H9 (cell line): ENCODE measurements at places on chromosomes 16 and 17. TPM values are rescaled to one million over a fixed set of nuclear protein-coding genes. Genes with fewer than 3 reads are reported as not detected.

- H3K27ac ChIP-seq, result no peak overlapping the region
- H3K36me3 ChIP-seq, result no peaks in the 10 kb centered on the region
- H3K4me1 ChIP-seq, result no peaks in the 10 kb centered on the region
- DNase-seq, result no peak
- H3K27me3 ChIP-seq, result no peaks in the 10 kb centered on the region
Measured at GRCh38 chr17:71237903-71238538, 882.8 kb upstream of the SOX9 start.

DNA sequence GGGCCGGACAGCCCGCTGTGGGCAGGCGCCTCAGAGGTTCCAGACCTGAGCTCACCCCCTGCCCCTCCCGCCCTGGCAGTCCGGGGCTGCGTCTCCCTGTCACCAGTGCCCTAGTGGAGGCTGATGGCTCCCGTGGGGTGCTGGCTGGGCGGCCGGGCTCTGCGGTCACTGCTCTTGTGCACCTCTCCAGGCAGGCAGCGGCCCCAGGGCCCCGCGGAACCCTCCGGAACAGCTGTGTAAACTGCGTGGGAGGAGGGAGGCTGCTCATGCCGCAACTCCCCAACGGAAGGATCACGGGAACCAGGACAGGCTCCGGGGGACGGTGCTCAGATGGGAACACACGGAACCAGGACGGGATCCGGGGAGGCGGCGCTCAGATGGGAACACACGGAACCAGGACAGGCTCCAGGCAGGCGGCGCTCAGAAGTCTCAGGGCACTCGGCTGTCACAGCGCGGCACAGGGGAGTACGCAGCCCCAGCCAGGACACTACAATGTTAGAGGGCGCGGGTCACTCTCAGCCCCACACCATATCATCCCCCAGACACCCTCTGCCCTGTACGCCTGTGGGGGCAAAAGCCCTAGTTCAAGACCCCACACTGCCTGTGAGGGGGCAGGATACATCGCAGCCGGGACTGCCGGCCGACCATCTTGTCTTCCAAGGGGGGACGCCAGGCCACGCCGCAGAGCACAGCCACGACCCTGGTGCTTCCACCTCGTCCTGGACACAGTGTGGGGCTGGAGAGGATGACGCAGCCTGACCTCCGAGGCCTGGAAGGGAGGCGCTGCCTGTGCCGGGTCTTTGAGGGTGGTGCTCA, 74.0 kb upstream of the GNG13 start:
- no peaks in the 10 kb centered on the region for H3K4me1 ChIP-seq
- no peak for DNase-seq
- no peaks in the 10 kb centered on the region for H3K27me3 ChIP-seq
- H3K36me3 ChIP-seq, result no peaks in the 10 kb centered on the region

- DNase-seq, result no peak
- no peaks in the 10 kb centered on the region for H3K4me1 ChIP-seq
- H3K27ac ChIP-seq, result no peak overlapping the region
- no peaks in the 10 kb centered on the region for H3K27me3 ChIP-seq
Measured at GRCh38 chr17:68248199-68248825, 469 bp downstream of the AMZ2 start.

CLEC3A gene
- not detected in 2 replicates for total RNA-seq

DNA sequence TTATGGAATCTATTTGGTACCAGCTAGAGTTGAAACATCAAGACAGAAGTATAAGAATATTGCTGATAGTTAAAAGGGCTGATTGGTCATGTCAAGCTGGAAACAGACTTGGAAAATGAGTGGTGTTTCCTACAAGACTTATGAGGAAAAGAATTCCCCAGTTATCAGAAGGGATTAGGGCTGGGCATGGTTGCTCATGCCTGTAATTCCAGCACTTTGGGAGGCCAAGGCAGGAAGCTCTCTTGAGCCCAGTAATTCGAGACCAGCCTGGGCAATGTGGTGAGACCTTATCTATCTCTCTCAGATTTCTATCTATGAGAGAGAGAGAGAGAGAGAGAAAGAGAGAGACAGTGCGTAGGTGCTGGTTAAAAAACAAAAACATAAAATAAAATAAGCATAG, 139.5 kb upstream of the PMFBP1 start:
- no peak overlapping the region for H3K4me3 ChIP-seq
- no peaks in the 10 kb centered on the region for H3K4me1 ChIP-seq
- H3K27me3 ChIP-seq, result no peaks in the 10 kb centered on the region
- DNase-seq, result no peak

DNA sequence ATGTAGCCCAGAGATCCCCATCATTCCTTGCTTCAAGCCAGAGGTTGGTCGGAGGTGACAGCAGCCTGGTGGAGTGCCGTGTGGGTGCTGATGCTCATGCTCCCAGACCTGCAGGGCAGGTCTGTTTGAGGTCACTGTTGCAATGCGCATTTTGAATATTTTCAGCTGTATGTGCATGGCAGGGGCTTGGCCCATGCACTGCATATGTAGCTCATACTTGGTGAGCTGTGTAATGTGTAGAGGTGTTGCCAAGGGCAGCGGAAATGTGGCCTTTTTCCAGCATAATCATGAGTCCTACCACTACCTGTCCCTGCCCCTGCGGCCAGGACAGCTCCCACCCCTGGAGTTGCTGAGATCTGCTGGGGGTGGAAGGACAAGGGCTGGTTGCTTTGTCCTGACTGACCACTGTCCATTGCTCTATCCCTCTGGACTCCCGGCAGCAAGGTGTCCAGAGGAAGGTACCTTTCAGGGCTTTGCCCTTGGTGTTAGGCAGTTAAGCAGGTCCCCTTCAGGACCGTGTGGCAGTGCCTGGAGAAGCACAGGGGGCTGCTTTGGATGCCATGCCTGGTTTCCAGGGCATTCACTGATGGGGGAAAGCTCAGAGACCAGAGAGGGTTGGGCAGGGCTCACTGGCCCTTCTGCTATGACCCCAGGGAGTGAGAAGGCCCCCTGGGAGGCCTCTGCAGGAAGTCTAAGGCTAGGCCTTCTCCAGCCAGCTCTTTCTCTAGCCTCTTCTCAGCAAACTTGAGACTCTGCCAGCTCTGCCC, 215.2 kb downstream of the NTN1 start:
- peaks cover 2% of the 10 kb centered on the region; the same call in 1 of the 2 replicates for H3K4me1 ChIP-seq
- H3K4me3 ChIP-seq, result no peak overlapping the region
- H3K27me3 ChIP-seq, result no peaks in the 10 kb centered on the region
- DNase-seq, result no peak
- no peaks in the 10 kb centered on the region for H3K36me3 ChIP-seq

DNA sequence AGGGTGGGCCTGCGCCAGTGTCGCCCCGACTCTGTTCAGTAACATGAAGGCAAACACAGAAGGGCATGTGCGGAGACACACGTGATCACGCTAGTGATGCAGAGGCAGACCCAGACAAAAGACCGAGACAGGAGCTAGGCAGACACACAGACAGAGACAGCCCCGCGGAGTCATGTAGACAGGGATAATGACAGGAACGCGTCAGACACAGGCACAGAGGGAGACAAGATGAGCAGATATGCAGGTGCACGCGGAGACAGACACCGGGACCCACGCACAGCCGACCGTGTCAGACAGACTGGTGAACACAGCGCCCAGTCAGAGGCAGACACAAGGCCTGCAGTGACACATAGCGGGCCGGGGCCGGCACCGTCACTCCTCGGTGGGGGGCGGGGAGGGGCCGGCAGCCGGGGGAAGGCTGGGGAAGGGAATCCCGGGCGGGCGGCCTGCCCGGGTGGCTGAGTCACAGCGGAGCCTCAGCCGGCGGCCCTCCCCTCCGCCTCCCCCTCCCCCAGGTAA, 7.4 kb downstream of the KDM6B start:
- peaks cover 17% of the 10 kb centered on the region for H3K36me3 ChIP-seq
- peak overlapping the region; percentile 89 for H3K4me3 ChIP-seq
- peaks cover 28% of the 10 kb centered on the region; the same call in 1 of the 2 replicates for H3K27me3 ChIP-seq
- no peak overlapping the region for H3K27ac ChIP-seq
- peak; percentile 75 for DNase-seq
- H3K4me1 ChIP-seq, result no peaks in the 10 kb centered on the region; the same call in 1 of the 2 replicates
